Activated T-helper 9 cell treated with anti-CD3 and anti-CD28 coated beads, Interleukin-2, amount 50 U/mL, for 16 hours (primary cell): ENCODE measurements at places on chromosomes 3 and 15.

DNA sequence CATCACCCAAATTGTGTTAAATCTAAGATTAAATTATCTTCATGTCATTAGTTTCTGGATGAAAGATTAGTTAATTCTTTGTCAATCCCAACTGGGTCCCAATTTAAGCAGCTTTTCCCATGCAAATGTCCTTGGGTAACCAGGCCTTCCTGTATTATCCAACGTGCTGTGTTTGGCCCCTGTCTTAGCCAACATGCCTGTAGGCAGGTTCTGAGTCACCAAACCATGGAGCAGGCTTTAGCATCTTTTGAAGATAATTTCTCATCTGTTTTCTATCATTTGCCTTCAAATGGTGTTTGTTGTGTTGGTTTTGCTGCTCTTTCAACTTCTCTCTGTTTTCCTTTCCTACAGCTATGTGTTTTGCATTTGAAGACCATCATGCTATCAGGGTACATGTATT, 216.2 kb downstream of the ITPR1 start:
- no peak for DNase-seq

DNA sequence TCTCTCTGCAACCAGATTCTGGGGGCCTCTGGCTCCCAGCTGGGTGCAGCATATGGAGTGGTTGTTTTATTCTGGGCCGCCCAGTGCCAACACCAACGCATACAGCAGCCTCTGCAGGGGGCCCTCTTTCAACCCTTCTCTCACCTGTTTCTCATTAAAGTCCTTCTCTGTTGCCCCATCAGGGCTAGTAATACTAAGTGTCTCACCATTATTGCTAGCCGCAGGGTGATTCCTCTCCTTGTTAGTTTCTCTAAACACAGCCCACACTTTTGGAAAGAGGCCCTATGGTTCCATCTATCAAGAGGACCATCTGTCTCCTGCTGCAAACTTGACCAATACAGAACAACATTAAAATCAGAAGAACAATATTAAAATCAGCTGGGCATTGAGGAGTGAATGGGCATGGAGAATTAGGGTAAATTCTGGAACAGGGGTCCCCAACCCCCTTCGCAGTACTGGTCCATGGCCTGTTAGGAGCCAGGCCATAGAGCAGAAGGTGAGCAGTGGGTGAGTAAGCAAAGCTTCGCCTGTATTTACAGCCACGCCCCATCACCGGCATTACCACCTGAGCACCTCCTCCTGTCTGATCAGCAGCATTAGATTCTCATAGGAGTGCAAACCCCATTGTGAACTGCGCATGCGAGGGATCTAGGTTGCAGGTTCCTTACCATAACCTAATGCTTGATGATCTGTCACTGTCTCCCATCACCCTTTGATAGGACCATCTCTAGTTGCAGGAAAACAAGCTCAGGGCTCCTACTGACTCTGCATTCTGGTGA, 36.5 kb downstream of the ALS2CL start:
- no peak for DNase-seq

DNA sequence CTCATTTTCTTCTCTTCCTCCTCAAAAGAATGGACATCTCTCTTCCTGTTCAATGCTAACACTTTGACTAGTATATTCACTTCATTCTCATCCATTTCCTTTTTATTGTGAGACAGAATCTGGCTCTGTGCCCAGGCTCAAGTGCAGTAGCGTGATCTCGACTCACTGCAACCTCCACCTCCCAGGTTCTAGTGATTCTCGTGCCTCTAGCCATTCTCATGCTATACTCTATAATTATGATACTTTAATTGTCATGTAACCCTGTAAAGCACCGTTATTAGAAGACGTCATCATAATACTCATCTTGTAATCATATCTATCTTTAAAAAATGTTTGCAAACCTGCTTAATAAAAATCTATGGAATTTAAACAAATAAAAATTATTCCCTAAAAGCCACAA, 107.0 kb downstream of the SHOX2 start:
- DNase-seq = no peak

DNA sequence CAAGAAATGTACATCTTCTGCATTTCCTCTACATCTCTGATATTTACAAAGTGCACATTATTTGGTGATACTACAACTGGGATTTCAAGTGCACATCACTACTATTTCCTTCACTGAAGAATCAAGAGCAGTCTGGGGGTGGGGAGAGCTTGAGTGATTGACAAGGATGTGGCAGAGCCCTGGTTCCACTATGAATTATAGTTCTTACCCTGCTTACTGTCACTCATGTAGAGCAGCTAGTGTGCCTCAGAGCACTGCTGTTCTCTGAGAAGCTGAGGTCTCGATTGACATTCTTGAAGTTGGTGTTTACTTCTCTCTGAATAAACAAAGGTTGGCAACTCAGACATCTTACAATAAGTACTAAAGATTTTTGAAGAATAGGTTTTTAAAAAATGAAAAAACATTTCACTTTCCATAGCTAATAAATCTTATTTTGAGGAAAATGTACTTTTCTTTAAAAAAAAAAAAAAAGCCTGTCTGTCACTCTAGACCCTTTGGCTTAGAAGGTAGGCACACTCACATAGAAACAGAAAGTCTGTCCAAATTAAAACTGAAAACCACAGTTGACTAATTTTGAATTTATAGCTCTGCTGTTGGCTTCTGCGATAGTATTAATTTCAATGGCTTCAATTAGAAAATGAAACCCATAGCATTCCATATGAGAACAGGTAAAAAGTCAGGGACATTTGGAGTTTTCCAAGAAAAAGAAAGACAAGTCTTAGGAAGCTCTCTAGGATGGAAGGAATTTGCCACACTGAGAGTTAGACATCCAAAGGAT, 5.6 kb downstream of the GREM1 start:
- no peak for DNase-seq

DNA sequence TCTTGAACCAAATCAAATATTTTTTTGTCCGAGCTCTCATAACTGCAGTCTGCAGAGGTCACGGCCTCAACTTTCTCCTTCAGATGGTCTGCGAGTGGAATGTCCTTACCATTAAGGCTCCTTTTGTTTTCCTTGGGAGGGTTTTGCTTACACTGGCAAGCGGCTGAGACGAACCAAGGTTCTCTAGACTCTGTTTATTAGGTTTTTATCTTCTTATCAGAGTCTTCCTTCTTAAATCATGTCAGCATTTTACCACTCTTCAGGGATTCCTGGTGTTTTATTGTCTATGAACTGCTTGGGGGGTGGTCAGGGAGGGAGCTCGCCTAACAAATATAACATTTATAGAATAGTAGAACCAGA, 773.7 kb upstream of the NR2F2 start:
- no peak for DNase-seq

DNA sequence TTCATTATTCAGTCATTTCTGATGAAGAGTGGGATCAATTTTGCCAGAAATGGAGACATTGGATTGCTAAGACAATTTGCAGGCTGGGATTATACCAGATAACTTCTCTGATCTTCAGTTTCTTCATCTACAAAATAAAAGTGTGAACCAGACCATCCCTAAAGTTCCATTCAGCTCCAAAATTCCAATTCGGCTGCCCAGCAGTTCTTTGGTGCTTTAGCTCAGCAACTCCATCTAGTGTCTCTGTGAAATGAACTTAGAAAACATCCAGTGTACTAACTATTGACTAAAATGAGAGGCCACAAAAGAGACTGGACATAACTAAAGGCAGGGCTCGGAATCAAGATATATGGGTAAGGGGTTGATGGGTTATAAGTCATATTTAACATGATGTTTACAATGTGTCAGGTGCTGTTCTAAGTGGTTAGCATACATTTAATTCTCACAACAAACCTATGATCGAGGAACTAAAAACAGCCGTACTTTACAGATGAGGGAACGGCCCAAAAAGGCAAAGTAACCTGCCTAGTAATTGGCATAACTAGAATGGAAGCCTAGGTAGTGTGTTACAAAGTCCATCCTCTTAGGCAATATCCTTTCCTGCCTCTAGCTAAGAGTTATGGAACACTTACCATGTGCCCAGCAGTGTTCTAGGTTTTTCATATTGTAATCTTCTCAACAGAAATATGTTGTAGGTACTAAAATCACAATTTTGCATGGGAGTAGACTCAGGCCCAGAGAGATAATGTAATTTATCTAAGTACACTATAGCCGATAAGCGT, 17.0 kb downstream of the THAP10 start:
- DNase-seq = no peak

DNA sequence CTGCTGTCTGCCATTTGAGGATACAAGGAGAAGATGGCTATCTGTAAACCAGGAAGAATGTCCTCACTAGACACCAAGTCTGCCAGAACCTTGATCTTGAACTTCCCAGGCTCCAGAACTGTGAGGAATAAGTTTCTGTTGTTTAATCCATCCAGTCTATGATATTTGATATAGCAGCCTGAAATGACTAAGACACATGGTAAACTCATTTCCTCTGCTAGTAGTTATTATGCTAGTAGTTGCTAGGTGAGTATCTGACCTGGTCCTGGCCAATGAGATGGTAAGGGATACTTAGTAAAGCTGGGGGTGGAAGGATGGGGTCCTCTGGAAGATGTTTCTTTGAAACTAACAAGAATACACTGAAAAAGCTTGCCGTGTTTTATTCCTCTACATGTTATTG, 280.7 kb upstream of the ARHGEF26 start:
- DNase-seq = no peak

DNA sequence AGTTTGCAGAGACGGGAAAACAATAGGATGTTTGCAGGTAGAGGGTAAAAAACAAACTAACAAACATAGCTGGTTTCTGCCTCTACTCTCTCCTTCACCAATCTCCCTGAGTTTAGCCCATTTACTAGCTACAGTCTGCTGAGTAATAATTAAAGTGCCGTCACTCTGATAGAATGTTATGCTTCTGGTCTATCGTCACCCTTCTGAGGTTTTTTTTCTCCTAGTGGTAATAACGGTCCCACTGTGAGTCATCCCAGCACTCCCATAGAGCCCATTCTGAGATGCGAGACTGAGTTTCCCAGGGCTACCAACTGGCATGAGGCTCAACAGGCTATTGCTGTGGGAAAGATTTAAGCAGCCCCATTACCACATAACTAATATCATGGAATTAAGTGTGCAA, 56.4 kb downstream of the PLAAT1 start:
- no peak for DNase-seq

GRCh38 chr3:161414907-161415306, 43.6 kb upstream of the SPTSSB start:
- no peak for DNase-seq

- no peak for DNase-seq
Measured at GRCh38 chr3:58034738-58035523, 26.7 kb downstream of the FLNB start.
